ENCODE measurements at places on chromosomes 4 and X. TPM values are rescaled to one million over a fixed set of nuclear protein-coding genes. Genes with fewer than 3 reads are reported as not detected.

- DNase-seq, result no peak
Measured at GRCh38 chr4:24892778-24893177, 20.1 kb downstream of the CCDC149 start.

GRCh38 chrX:137423241-137423640 is 142.7 kb upstream of the ZIC3 start:
- DNase-seq, result no peak

- DNase-seq, result no peak
Measured at GRCh38 chr4:148842843-148843242, 400.6 kb upstream of the NR3C2 start.

GRCh38 chr4:17599826-17600225 is 14.6 kb upstream of the MED28 start:
- DNase-seq, result no peak

- DNase-seq, result no peak
Measured at GRCh38 chr4:94548571-94548970, 96.8 kb downstream of the PDLIM5 start.

DNA sequence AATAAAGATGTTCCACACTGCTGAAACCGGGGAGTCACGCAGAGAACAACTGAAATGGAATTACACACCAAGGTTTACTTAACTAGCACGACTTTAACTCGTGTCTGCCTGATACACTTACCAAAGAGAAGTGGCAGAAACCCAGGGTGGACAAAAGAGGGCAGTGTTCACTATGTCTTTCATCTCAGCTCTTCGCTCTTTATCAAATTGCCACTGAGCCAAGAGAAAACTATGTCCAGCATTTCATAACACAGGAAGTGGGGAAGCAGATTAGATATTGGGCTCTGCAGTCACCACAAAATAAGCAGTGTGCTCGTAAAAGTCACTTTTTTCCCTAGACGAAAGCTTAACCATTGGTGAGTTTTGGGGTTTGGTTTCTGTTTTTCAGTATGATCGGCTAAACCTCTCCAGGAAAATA is 155.7 kb downstream of the CHIC2 start:
- peak; percentile 74 for DNase-seq

GRCh38 chr4:142883040-142883832 is 37.1 kb upstream of the INPP4B start:
- no peak for DNase-seq

DNA sequence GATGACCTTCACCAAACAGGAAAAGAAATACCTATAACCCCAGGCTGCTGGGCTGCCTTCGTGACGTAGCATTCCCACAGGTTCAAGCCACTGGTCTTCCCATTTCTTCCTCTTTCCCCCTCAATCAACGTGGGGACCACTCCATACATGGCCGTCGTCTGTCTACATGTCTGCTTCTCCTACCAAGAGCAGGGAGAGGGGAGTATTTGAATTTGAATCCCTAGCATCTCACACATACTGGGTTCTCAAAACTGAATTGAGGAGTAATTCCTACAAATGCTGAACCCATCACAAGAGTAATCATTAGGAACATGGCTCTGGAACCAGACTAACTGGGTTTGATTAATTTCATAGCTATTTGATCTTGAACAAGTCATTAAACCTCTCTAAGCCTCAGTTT is 17.3 kb downstream of the GPC3 start:
- DNase-seq, result no peak

- no peak for DNase-seq
Measured at GRCh38 chr4:69951602-69952001, 13.9 kb downstream of the CSN2 start.

DNA sequence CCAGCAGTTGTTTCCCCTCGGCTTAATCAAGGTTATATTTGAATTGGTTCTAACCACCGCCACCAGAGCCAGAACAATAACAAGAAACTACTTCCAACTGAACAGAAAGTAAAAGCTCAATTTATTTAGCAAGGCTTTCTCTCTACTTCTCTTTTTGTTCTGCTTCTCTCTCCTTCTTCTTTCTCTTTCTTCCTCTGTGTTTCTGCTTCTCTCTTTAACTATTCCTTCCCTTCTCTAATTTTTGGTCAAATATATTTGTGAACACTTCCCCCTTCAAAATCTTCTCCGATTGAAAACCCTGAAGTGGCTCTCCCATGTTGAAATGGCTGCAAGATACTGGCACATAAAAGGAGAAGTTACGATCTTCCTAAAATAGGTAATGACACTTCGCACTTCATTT is 1195.9 kb upstream of the PRKX start:
- no peak for DNase-seq

DNA sequence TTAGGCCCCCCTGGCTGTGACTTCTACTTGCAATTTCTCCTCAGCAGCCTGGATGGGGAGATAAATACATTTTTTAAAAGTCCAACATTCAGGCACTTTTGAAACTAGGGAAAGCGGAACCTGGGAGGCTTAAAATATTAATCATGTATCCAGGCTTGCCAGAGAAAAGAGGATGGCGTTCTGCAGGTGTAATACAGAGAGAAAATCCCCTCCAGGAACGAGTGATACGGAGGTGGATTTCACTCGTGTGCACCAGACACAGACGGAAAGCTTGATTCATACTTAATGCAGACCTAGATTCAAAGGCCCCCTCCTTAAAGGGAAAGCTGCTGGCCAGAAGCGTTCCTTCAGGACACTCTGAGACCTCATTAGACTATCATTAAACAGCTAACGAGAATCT is 354.0 kb upstream of the BOD1L1 start:
- DNase-seq, result no peak

DNA sequence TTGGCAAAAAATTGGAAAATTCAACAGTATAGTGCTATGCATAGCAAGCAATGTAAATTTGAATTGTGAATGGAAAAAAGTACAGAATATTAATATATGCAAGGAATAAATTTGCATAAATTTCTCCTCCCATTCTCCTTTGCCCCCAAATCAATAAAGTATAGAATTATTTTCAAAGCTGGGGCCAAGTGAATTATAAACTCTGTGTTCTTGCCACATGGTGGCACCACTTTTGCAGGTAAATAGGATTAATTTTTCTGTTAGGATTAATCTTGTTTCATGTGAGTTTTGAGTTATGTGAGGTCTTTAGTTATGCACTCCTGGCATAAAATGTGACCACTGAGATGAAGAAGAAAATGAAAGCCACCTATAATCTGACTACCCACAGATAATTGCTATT is 19.9 kb downstream of the COPS4 start:
- no peak for DNase-seq

GRCh38 chr4:90544532-90545045 is 417.4 kb downstream of the CCSER1 start:
- DNase-seq, result no peak

- DNase-seq, result no peak
Measured at GRCh38 chr4:119221412-119221811, 8.9 kb downstream of the USP53 start.

- DNase-seq, result no peak
Measured at GRCh38 chrX:29435396-29435795, 780.0 kb upstream of the MAGEB2 start.

DNA sequence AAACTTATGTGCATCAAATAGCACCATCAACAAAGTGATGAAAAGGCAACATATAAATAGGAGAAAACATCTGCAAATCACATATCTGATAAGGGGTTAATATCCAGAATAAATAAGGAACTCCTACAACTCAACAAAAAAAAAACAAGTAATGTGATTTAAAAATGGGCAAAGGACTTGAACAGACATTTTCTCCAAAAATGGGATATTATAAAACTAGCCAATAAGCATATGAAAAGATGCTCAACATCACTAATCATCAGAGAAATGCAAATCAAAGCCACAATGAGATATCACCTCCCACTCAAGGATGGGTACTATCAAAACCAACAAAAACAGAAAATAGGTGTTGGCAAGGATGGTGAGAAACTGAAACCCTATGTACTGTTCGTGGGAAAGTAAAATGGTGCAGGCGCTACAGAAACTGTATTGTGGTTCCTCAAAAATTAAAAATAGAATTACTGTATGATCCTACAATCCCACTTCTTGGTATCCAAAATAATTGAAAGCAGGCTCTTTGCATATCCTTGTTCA is 2.4 kb downstream of the DNAJB14 start:
- DNase-seq, result no peak

- no peak for DNase-seq
Measured at GRCh38 chr4:161178310-161178709, 985.5 kb downstream of the FSTL5 start.

- DNase-seq, result no peak
Measured at GRCh38 chrX:2799369-2799768, 29.4 kb upstream of the GYG2 start.

GRCh38 chr4:40173470-40173875 is 23.4 kb upstream of the RHOH start:
- no peak for DNase-seq

GRCh38 chrX:131747173-131747572 is 203.3 kb downstream of the OR13H1 start:
- DNase-seq, result no peak

SLC4A4 gene
- 2.9 TPM for polyA plus RNA-seq

CT83 gene
- 58.1 TPM for polyA plus RNA-seq

GDPD2 gene
- not detected for polyA plus RNA-seq

DGAT2L6 gene
- polyA plus RNA-seq, result not detected

MBTPS2 gene
- polyA plus RNA-seq, result 8.5 TPM

WDR17 gene
- polyA plus RNA-seq, result 4.8 TPM

KLF8 gene
- polyA plus RNA-seq, result 8.0 TPM

PAGE2 gene
- polyA plus RNA-seq, result 34.3 TPM

BLOC1S4 gene
- polyA plus RNA-seq, result 10.2 TPM

NDST3 gene
- polyA plus RNA-seq, result 0.11 TPM

XK gene
- polyA plus RNA-seq, result 2.6 TPM

All from testis (tissue), 5 donors.